ENCODE measurements at places on chromosomes 5 and 9.

DNA sequence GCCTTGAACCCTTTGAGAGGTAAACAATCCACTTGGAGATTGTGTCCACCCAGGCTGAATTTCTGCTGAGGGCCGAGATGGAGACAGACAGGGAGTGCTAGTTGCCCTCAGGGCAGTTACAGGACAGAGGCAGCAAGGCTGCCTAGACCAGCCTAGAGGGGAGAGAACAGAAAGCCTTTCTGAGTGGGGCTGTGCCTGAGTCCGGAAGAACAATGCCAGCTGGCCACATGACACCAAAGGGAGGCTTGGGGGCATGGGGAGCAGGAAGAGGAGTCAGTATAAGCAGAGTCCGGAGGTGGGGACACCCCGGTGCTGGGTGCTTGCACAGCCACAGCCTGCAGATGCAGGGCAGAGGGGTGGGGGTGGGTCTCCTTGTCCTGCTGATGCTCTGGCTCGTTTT lies 145.7 kb downstream of the CFAP90 start:
- DNase-seq: no peak

DNA sequence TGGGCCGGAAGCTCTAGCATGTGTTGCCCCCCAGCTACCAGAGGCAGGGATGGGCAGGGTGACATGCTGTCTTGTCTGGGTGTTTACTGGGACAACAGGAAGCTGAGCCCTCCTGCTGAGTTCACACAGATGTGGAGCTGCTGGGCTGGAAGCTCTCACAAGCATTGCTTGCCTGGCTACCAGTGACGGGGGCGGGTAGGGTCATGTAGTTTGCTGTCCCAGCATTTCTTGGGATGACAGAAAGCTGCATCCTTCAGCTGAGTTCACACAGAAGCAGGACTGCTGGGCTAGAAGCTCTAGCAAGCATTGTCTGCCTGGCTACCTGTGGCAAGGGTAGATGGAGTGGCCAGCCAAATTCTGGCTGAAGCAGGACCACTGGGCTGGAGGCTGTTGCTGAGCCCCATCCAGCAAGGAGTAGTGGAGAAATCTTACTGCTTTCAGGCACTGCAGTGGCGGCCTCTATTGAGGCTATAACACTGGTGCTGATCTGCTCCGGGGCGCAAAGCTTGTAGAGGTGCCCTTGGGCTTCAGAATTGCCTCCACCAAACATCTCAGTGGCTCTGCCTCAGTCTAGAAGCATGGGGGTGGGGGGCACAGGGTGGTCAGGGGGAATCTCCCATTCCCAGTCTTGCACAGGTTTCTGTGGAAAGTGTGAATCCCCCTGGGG lies 25.1 kb downstream of the POLK start:
- DNase-seq: no peak

DNA sequence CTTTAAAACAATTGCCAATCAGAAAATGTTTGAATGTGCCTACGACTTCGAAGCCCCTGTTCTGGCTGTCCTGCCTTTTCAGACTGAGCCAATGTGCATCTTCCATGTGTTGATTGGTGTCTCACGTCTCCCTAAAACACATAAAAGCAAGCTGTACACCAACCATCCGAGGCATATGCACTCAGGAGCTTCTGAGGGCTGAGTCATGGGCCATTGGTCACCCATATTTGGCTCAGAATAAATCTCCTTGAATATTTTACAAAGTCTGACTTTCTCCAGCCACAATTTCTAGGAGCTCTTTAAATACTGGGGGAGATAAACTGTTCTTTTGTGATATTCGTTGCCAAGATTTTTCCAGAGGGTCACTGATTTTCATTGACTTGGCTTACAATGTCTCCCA lies 53.9 kb downstream of the C9orf57 start:
- peak; percentile 8 for DNase-seq

- DNase-seq: peak; percentile 37
These were observed 101.3 kb downstream of the WDR41 start for GRCh38 chr5:77390795-77391194.

DNA sequence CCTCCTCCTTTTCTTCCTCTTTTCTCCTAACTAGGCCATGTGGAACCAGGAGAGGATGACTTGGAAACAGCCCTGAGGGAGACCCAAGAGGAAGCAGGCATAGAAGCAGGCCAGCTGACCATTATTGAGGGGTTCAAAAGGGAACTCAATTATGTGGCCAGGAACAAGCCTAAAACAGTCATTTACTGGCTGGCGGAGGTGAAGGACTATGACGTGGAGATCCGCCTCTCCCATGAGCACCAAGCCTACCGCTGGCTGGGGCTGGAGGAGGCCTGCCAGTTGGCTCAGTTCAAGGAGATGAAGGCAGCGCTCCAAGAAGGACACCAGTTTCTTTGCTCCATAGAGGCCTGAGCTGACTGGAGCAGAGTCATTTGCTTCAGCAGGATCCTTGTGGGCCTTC lies 13.7 kb downstream of the NUDT2 start:
- no peak for DNase-seq
